Activated CD4-positive, alpha-beta T cell treated with anti-CD3 and anti-CD28 coated beads, Interleukin-2, amount 50 U/mL, for 1 hour (primary cell): ENCODE measurements at places on chromosomes 12 and 14.

- no peak for DNase-seq
These were observed 89.4 kb downstream of the EFCAB11 start for GRCh38 chr14:89865153-89865552.

DNA sequence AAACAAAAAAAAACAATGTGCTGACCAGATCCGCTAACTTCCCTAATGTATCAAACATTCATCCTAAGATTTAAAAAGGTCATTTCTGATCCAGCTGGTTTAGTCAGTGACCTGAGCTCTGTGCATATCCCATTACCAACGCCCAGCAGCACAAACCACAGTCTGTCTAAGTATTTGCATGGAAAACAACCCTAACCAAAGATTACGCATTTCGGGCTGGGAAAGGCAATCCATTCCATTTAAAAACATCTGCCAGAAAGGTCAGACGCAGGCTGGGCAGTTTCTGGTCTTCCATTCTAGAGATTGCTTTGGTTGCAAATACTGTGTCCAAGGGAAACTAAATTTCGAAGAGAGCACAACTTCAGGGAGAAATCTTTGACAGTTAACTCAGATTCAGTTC, 234.9 kb downstream of the FLRT2 start:
- DNase-seq: no peak

DNA sequence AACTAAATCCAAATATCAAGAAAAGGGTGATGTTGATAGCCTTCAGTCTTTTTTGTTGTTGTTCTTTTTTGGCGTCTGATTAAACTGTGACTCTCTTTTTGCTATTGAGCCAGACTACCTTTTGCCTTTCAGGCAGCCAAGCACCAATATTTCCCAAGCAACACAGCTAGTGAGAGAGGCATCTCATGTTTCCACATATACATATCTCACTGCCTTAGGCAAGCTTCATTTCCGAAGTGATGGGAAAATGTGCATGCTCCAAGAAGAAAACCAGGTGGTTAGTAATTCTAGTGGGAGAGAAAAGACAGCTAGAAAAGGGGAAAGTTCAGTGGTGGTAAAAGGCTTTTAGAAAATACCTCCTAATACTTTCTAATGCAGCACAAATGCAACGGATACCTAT, 277.7 kb downstream of the TMTC2 start:
- no peak for DNase-seq

GRCh38 chr12:89355243-89356068, 3.2 kb upstream of the DUSP6 start:
- DNase-seq: no peak

DNA sequence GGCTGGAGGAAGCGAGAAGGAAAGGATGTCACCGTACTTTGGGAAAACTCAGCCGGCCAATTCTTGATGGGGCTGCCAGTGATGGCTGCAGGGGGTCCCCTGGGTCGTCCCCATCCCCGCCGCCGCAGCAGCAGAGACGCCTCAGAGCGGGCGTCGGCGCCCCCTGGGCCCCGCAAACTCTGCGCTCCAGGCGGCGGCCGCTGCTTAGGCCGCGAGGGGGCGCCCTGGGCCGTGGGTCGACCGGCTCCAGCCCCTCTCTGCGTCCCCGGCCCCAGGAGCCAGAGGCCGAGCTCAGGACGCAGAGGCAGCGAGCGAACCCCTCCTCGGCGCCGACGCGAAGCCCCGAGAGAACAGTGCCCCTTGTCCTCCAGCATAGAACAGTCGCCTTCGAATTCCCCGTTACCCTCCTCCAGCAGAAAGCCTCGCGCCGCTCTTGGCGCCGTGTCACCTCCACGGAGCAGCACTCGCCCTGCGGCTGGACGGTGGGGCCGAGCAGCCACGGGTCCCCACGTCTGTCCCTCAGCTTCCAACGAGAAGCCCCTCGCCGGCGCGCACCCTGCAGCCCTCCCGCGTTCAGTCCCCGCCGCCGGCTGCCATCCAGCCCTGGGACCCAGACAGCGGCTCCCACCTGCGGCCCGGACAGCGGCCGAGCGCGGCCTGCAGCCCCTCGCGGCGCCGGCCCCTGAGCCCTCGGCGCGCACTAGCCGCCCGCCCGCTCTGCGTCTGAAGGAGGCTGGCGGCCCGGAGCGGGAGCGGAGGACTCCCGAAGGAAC, 106.6 kb downstream of the PRICKLE1 start:
- peak; percentile 27 for DNase-seq

DNA sequence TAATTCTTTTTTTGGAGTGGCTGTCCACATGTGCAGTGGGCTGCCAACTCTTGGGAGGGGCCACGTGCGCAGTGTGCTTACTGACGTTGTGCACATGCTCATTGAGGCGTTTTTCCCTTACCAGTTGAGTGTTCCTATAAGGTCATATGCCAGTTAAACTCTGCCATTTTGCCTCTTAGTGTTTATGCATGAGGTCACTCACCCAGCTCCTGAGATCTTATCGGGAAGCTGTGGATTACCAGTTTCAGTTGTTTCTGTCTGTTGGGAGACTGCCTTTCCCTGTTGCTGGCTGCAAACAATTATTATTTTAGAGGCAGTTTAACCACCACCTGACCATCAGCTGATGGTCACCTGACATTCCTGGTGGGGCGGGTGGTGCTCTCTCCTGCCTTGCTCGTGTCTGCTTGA, 16.1 kb upstream of the KIF21A start:
- DNase-seq: no peak

GRCh38 chr14:77126461-77126990, 15.1 kb downstream of the ZDHHC22 start:
- DNase-seq: no peak

- DNase-seq: no peak
These were observed 240.6 kb downstream of the CPNE8 start for GRCh38 chr12:38664661-38665269.

- DNase-seq: no peak
These were observed 452.4 kb upstream of the SEL1L start for GRCh38 chr14:81986005-81986404.

DNA sequence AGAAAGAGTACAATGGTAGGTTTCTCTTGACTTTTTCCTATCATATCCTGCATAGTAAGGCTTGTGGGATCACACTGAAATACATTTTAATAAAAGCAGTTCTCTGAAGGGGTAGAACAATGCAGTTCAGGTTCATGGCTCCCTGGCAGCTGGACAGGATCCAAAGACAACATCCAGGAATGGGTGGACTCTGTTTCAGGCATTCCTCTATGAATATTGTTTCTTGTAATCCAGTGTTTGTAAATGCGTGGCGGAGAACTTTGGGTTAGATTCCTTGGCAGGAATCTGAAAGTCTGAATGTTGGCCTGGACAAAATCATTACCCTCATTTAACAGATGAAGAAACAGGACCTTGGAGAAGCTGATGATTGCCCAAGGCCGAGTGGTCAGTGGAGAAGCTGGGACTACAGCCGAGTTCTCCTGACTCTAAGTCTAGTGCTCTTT, 43.5 kb downstream of the SYNE2 start:
- DNase-seq: no peak
